ENCODE measurements at places on chromosomes 3 and 15.

GRCh38 chr3:112594856-112595255, 33.0 kb downstream of the SLC35A5 start:
- DNase-seq: no peak

DNA sequence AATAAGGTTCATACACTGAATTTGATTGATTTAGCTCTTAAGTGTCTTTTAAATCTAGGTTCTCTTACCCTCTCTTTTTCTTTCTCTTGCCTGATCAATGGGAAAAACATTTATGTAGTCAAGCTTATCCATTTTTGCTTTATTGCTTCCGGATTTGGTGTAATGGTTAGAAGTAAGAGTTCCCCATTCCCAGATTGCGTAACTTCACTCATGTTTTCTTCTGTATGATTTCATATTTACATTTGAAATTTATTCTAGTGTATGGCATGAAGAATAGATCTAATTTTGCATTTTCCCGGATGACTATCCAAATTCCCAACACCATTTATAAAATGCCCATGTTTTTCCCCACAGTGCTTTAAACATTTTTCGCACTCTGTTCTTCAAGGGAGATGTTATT, 27.9 kb upstream of the SV2B start:
- DNase-seq: no peak

GRCh38 chr15:76192715-76193114, 118.6 kb downstream of the ETFA start:
- no peak for DNase-seq

GRCh38 chr15:78564743-78565096, 600 bp upstream of the CHRNA5 start:
- no peak for DNase-seq

DNA sequence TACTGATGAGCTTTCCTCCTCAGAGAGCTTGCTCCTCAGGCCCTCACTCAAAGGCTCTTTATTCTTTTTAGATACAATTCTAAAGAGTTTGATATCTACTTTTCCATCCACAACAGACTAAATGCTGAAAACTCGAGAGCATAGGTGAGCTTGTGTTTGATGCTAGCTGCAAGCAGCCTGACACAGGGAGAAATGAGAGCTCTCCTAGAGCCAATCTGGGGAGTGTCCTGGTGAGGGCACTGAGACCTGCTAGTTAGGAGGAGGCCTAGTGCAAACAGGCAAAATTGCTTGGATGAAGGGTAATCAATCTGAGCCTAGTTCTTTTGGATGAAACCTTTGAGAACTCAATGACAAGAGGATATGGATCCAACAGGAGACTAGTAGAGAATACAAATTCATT, 300.8 kb downstream of the ZBTB20 start:
- no peak for DNase-seq

- no peak for DNase-seq
These were observed 104.9 kb upstream of the TGFBR2 start for GRCh38 chr3:30501526-30501925.

- DNase-seq: no peak
These were observed 8.7 kb downstream of the COL8A1 start for GRCh38 chr3:99647081-99647480.

DNA sequence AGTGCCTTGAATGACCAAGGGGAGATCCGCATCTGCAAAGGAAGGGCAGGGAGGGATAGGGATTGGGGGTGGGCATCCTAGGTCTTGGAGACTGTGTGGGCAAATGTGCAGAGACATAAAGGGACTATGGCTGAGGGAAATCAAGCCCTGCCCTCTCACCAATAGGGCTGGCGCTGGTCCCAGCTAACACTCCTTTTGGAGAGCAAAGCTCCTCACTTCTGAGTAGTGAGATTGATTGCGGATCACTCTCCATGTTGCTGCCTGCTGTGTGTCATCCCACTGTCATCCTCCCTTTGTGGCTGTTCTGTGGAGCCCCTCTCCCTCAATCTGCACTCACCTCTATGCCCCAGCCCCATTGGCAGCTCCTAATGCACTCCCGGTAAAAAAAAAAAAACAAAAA, 2.2 kb upstream of the CELSR3 start:
- no peak for DNase-seq

DNA sequence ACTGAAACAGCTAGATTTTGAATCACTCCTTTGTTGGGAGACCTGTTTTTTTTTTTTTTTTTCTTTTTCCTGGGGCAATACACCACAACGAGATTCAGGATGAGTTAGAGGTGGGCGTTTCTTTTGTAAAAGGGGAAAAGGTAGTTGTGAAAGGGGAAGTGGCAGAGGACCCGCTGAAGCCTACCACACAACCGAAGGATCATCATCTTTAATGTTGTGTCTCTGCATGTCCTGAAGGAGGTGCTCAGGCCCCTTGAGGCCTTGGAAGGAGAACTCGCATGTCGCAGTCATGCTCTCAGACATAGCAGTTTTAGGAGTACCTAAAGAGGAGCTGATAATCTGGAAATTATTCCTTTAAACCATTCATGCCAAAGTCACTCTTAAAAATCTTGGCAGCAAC, 137.9 kb upstream of the LRIG1 start:
- no peak for DNase-seq

DNA sequence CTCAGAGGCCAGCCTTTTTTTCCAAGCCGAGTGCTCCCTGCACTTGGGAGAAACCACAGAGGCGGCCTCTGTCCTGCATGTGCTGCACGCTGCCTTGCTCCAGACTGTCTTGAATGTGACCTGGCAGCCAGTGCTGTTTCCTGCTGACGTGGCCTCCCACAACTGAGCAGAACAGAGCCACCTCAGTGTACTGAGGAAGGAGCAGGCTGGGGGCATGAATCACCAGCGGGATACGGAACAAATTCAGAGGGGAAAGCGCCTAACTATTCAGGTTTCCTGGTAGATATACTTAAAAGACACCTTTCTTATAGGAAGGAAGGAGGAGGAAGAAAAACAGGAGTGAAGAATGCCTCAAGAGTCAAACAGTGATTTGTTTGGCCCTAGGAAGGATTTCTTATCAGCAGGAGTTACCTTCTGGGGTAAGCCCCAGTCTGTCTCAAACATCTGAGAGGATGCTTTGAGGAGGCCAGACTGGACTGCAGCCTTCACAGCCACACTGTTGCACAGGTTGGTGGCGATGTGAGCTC, 114.0 kb downstream of the FNDC3B start:
- DNase-seq: peak; percentile 20

Data from stimulated activated CD4-positive, alpha-beta T cell treated with anti-CD3 and anti-CD28 coated beads, Interleukin-15, amount 100 ng/mL, for 48 hours (primary cell).